H9 (cell line): ENCODE measurements at places on chromosomes 12 and 14. TPM values are rescaled to one million over a fixed set of nuclear protein-coding genes. Genes with fewer than 3 reads are reported as not detected.

DNA sequence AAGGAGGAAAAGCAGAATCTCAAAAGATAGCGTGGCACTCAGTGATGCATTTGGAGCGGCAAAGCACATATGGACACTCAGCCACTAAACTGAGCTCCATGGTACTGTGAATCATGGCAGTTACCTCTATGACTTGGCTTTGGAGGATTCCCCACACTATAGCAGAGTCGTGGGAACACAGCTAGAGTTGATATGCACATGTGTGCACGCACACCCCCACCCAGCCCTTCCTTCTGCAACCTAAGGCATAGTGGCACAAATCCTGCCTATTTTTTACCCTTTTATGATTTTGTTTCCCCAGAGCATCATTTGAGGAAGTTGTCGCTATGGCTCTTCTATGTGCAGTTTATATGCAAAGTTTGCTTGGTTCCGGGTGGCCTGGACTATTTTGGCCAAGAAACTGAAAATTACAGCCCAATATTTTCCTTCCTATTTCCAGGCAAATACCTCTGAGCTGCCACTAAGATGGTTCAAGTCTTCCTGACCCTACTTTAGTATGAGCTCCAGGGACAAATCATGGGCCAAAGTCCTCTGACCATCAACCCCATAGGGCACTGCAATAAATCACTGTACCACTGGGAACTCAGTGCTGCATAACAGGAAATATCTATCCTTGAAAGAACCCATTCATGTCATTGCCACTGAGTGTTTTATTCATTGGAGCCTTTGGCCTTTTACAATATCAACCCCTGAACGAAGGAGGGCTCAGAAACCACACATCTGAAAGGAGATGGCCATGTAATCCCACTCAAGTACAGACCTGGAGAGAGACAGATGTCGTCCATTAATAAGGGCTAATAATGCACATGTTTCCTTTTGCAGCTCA lies 177.5 kb downstream of the EGLN3 start:
- no peak for DNase-seq
- no peaks in the 10 kb centered on the region for H3K27me3 ChIP-seq
- no peaks in the 10 kb centered on the region for H3K4me1 ChIP-seq
- H3K27ac ChIP-seq: no peak overlapping the region
- H3K4me3 ChIP-seq: no peak overlapping the region

- no peak overlapping the region for H3K4me3 ChIP-seq
- no peak for DNase-seq
- H3K36me3 ChIP-seq: no peaks in the 10 kb centered on the region
- no peaks in the 10 kb centered on the region for H3K4me1 ChIP-seq
- H3K27ac ChIP-seq: no peak overlapping the region
Measured at GRCh38 chr14:90536092-90536491, 139.3 kb downstream of the CALM1 start.

GRCh38 chr12:80848858-80849257 lies 88.9 kb downstream of the LIN7A start:
- no peak overlapping the region for H3K27ac ChIP-seq
- H3K4me3 ChIP-seq: no peak overlapping the region
- DNase-seq: no peak
- peaks cover 8% of the 10 kb centered on the region; the same call in 1 of the 2 replicates for H3K4me1 ChIP-seq
- peaks cover 6% of the 10 kb centered on the region for H3K36me3 ChIP-seq

GRCh38 chr12:91819132-91819447 lies 326.6 kb downstream of the BTG1 start:
- no peaks in the 10 kb centered on the region for H3K4me1 ChIP-seq
- no peak overlapping the region for H3K27ac ChIP-seq
- H3K4me3 ChIP-seq: no peak overlapping the region

DNA sequence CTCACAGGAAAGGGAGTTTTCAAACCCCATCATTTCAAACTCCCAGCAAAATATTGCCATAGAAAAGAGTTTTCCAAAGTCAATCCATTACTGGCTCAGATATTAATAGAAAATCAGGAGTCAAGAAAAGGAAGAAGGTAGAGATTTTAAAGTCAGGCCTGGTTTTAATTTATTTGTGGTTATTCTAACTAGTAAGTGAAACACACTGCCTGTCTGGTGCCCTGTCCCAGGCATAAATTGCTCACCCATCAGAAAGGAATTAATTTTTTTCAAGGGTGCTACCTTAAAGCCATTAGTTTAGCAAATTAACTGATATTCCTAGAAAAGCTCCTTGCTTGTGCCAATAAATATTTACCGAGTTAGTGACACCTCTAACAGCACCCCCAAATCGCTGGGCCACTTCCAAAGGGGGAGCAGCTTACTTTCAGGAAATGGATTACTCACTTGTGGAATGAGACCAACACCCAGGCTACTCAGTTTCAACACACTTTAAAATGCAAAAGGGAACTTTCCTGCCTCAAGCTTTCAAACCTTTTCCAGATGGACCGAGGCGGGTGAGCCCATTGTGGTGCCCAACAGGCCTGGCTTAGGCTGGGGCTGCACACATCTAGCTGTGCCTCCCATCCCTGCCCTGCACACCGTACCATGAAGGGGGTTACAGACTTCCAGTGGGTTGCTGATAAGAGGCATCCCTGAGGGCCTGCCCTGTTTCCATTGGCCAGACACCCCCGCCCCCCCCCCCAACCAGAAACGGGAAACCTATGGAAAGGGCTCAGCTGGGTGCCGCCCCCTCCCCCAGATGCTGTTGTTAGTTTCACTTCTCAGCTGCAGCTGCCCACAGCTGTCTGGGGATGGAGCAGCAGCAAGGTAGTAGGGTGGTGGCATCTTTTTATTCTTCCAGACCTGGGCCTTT lies 117.2 kb downstream of the SAMD4A start:
- DNase-seq: peak; percentile 79
- H3K4me3 ChIP-seq: peak overlapping the region; percentile 45
- H3K27me3 ChIP-seq: no peaks in the 10 kb centered on the region
- peak overlapping the region; percentile 11 for H3K27ac ChIP-seq
- peaks cover 13% of the 10 kb centered on the region; the same call in 1 of the 2 replicates for H3K4me1 ChIP-seq

DNA sequence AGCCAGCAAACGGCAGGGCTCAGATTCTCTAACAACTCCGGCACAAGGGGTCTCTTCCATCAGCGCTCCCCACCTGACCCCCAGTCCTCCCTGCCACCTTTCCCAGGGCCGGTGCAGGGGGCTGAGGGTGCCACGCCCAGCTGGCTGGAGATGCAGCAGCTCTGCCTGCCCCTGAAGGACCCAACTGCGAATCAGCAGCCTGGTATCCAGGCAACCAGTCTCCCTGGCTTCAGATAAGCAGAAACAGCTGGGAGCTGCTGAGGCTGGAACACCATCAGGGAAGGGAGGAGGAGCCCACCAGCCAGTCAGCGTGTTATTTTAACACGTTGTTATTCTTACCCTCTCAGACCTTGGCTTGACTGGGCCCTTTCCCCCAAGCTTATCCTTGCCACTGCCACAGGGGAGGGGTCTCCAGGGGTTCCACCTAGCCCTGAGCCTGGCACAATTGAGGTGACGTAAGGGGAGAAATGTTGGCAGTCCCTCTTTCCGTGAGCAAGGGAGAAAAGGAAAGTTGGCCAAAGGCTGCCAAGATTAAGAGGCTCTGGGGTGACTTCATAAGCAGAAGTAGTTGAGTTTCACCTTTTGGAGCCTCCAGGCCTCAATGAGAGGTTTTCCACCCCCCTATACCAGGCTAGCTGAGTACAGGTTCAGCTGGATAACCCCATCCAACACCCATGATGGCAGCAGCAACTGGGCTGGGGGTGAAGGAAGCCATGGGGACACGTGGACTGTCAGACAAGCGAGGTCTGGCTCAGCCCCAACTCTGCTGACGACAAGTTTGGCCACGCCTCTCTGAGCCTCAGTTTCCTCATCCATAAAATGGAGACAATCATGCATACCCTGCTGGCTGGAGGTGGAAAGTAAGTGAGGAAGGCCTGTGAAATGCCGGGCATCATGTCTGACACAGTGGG lies 91.1 kb downstream of the IRF2BPL start:
- no peak overlapping the region for H3K4me3 ChIP-seq
- H3K27ac ChIP-seq: no peak overlapping the region
- no peak for DNase-seq
- H3K27me3 ChIP-seq: no peaks in the 10 kb centered on the region
- no peaks in the 10 kb centered on the region for H3K36me3 ChIP-seq
- no peaks in the 10 kb centered on the region; the same call in 1 of the 2 replicates for H3K4me1 ChIP-seq

The TAS2R50 gene
- total RNA-seq: 0.66 and 0.77 TPM in 2 replicates

- no peak overlapping the region for H3K4me3 ChIP-seq
- H3K27me3 ChIP-seq: no peaks in the 10 kb centered on the region
- H3K36me3 ChIP-seq: no peaks in the 10 kb centered on the region
- no peak overlapping the region for H3K27ac ChIP-seq
- no peak for DNase-seq
Measured at GRCh38 chr14:57828713-57829112, 37.2 kb downstream of the SLC35F4 start.

The RFX4 gene
- 0.13 and 0.57 TPM in 2 replicates for total RNA-seq

The TMEM179 gene
- 11.1 and 11.4 TPM in 2 replicates for total RNA-seq

GRCh38 chr14:98234208-98234607 lies 1037.8 kb downstream of the BCL11B start:
- H3K36me3 ChIP-seq: no peaks in the 10 kb centered on the region
- no peaks in the 10 kb centered on the region for H3K27me3 ChIP-seq
- H3K4me1 ChIP-seq: no peaks in the 10 kb centered on the region
- H3K4me3 ChIP-seq: no peak overlapping the region
- no peak overlapping the region for H3K27ac ChIP-seq

- no peaks in the 10 kb centered on the region for H3K27me3 ChIP-seq
- peak overlapping the region; percentile 83 for H3K4me3 ChIP-seq
- DNase-seq: peak; percentile 62
- H3K27ac ChIP-seq: no peak overlapping the region
- H3K4me1 ChIP-seq: peaks cover 14% of the 10 kb centered on the region; the same call in 1 of the 2 replicates
Measured at GRCh38 chr14:21102521-21103410, 1.9 kb downstream of the TMEM253 start.

The SPX gene
- total RNA-seq: 0.35 and 0.57 TPM in 2 replicates
